Left cardiac atrium (tissue), 4 donors: ENCODE measurements at places on chromosomes 13 and 19.

DNA sequence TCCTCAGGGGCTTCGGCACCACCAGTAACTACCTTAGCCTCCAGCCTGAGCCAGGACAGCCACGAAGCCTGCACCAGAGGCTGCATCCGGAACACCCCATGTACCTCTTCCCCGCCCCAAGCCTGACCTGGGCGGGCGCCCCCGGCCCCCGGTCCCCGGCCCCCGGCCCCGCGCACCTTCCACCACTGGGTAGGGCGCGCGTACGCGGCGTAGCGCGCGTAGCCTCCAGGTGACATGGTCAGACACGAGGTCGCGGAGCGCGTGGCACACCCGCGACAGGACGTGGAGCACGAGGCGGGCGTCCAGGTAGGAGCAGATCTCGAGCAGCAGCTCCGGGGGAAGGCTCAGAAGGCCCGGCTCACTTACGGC lies 450 bp downstream of the FBXW9 start:
- DNase-seq: no peak

DNA sequence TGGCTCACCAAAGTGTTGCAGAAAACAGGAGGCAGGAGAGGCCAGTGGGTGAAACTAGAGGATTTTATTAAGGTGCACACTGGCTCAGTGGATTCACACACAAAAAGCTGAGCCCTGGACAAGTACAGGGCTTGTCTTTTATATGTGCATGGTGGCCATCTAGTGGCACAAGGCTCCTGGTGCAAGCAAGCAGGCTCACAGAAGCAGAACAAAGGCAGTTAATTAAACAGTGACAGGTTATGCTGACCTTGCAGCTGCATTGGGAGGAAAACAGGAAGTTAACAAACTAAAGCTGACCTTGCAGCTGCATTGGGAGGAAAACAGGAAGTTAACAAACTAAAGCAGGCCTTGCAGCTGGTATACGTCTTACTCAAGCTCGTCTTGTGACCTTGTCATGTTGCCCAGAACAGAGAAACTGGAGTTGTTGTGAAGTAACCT lies 65.3 kb upstream of the ZNF681 start:
- DNase-seq: no peak

DNA sequence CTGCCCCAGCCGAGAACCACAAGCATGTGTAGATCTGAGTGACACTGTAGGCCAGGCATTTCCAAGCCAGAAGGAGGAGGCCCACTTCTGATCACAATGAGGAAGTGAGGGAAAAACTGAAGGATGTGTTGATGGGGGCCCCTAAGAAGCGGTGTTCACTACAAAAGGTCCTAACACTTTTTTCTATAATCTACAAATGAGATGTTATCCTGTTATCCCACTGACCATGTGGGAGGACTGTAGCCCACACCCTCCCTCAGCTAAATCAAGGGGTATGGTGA lies 99.0 kb upstream of the MCF2L start:
- no peak for DNase-seq

- DNase-seq: no peak
Measured at GRCh38 chr19:42229855-42230351, 9.8 kb downstream of the ZNF526 start.

- DNase-seq: no peak
Measured at GRCh38 chr13:108919036-108919907, 289.9 kb downstream of the MYO16 start.

GRCh38 chr19:11673608-11674041 lies 65.1 kb downstream of the ZNF823 start:
- peak; percentile 83 for DNase-seq

DNA sequence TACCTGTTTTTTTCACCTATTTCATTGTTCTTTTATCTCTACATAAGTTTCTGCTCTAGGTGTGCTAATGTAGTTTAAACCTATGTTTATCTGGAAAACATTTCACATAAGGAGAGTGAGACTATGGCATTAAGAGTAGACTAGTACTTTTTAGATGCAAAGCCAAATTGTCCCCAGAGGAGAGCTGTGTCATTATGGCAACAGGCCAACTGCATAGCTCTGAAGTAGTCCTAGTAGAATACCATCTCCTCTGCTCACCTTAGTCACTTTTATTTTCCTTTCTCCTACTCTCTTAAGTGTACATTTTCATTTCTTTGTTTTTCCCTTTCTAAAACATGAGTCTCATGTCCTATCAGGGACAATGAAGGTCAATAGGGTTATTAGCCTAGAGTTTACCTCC lies 123.1 kb downstream of the ITGBL1 start:
- DNase-seq: no peak

DNA sequence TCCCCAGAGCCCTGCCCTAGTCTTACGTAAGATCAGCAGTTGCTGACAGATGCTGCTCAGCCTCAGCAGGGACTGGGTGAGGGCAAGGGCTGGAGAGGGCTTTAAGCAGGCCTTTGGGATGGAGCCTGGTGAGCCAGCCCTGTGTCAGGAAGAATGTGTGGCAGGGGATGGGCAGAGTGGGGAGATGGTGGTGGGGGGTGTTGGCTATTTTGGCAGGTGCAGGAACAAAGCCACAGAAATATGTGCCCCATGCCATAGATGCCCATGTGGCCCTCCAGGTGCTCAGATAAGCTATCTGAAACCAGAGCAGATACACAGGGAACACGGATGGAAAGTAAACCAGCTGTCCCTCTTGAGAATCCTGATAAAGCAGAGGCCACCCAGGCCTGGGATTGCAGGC lies 1325.0 kb downstream of the UQCRFS1 start:
- DNase-seq: no peak

GRCh38 chr19:9962623-9963290 lies 26.4 kb upstream of the OLFM2 start:
- DNase-seq: no peak

DNA sequence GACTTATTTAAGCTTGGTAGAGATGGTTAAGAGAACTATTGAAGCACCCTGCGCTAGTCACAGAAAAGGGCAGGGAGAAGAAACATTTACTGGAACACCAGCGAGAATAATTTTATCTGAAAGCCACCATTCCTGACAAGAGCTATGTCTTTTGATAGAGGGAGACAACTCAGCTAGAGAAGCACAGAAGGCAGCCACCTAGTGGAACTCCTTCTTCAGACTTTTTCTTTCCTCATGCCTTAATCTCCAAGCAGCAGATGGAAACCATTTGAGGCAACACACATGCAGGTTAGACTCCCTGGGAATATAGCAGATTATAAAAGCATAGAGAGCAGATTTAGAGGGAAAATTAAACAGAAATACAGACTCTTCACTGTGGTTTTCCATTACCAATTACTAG lies 813.4 kb downstream of the SLITRK6 start:
- DNase-seq: no peak

DNA sequence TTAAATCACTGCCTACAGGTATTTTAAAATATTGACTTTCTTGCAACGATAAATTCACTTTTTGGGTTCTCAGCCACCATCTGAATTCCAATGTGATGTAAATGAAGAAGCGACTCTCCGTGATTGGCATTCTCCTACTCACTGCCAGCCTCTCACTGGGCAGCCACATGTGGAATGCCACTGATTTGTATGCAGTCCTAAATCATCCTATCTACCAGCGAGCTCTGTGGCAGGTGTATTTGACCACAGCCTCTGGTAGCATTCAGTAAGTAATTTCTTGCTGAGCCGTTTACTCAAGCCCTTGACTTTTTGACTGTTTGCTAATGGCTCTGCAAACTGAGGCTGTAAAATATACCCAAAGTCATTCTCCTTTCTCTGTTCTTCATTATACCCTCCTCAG lies 559.0 kb upstream of the SLC10A2 start:
- no peak for DNase-seq

- DNase-seq: no peak
Measured at GRCh38 chr13:33105387-33106005, 89.3 kb downstream of the KL start.
